Naive thymus-derived CD4-positive, alpha-beta T cell (primary cell): ENCODE measurements at places on chromosomes 4 and X. TPM values are rescaled to one million over a fixed set of nuclear protein-coding genes. Genes with fewer than 3 reads are reported as not detected.

HTR2C gene
- polyA plus RNA-seq = not detected

GRCh38 chrX:73239242-73239641 lies 24.6 kb upstream of the NAP1L2 start:
- no peaks in the 10 kb centered on the region for H3K36me3 ChIP-seq
- H3K27me3 ChIP-seq = no peaks in the 10 kb centered on the region
- DNase-seq = no peak

CSAG1 gene
- polyA plus RNA-seq = not detected

GRCh38 chrX:96978906-96979305 lies 95.2 kb downstream of the RPA4 start:
- H3K36me3 ChIP-seq = no peaks in the 10 kb centered on the region
- H3K27ac ChIP-seq = no peak overlapping the region
- no peak for DNase-seq
- H3K4me3 ChIP-seq = no peak overlapping the region
- no peaks in the 10 kb centered on the region for H3K27me3 ChIP-seq

GRCh38 chr4:71441186-71442169 lies 102.7 kb downstream of the SLC4A4 start:
- H3K27me3 ChIP-seq = no peaks in the 10 kb centered on the region
- no peak for DNase-seq
- no peaks in the 10 kb centered on the region for H3K36me3 ChIP-seq
- no peak overlapping the region for H3K27ac ChIP-seq
- H3K4me3 ChIP-seq = no peak overlapping the region

GRCh38 chr4:149370785-149371420 lies 444.7 kb downstream of the IQCM start:
- no peaks in the 10 kb centered on the region for H3K36me3 ChIP-seq
- H3K4me1 ChIP-seq = no peaks in the 10 kb centered on the region
- DNase-seq = no peak
- no peak overlapping the region for H3K27ac ChIP-seq
- H3K27me3 ChIP-seq = no peaks in the 10 kb centered on the region
- H3K4me3 ChIP-seq = no peak overlapping the region

SHROOM2 gene
- not detected for polyA plus RNA-seq

DNA sequence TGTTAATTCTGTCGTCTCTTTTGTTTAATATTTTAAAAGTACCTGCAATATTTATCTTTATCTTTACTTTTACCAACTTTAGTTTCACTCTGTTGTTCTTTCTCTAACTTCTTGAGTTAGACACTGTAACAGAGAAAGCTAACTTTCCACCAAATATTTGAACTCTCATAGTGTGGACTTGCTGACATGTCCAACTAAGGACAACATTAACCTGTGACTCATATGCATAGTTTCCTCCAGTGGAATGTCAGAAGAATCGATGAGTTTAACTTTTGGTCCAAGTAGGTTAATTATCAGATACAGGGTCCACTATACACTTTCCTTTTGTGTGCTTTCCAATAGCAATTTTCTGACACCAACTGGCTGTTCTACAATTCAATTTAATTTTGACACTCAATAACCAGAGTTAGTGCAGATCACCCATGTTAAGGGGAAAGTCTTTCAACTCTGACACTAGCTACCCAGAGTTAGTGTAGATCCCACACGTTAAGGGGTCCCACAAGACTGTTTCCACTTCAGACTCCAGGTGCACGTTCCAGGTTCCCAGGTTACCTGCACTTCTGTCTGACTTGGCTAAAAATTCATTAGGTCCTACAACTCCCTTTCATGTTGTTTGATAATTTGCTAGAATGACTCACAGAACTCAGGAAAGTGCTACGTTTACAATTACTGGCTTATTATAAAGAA lies 559.0 kb upstream of the AMOT start:
- H3K4me1 ChIP-seq = no peaks in the 10 kb centered on the region
- H3K27ac ChIP-seq = no peak overlapping the region
- DNase-seq = no peak

GYG2 gene
- polyA plus RNA-seq = not detected

C4orf51 gene
- polyA plus RNA-seq = not detected

DNA sequence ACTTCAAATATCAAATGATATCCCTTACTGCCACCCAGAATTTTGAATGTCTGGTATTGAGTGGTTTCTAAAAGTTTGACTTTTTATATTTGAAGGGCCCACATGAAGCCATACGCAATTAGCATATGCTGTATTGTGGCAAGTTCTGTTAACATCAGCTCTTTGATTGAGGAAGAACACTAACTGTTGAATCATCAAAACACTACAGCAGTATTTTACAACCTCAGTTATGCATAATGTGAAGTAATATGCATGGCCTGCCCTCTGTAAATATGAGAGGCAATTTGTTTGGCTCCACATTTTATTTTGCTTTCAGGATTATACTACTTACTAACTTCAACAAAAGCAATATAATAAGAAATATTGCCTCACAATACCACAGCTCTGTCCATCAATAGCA lies 62.2 kb upstream of the DMD start:
- H3K4me3 ChIP-seq = no peak overlapping the region
- no peaks in the 10 kb centered on the region for H3K36me3 ChIP-seq
- no peak for DNase-seq
- no peaks in the 10 kb centered on the region for H3K27me3 ChIP-seq
- H3K4me1 ChIP-seq = no peaks in the 10 kb centered on the region

GRCh38 chr4:40255393-40256281 lies 58.8 kb downstream of the RHOH start:
- DNase-seq = no peak
- no peaks in the 10 kb centered on the region for H3K36me3 ChIP-seq
- H3K27ac ChIP-seq = peak overlapping the region; percentile 58
- peaks cover 22% of the 10 kb centered on the region for H3K4me1 ChIP-seq

BCAP31 gene
- polyA plus RNA-seq = 297 TPM

DNA sequence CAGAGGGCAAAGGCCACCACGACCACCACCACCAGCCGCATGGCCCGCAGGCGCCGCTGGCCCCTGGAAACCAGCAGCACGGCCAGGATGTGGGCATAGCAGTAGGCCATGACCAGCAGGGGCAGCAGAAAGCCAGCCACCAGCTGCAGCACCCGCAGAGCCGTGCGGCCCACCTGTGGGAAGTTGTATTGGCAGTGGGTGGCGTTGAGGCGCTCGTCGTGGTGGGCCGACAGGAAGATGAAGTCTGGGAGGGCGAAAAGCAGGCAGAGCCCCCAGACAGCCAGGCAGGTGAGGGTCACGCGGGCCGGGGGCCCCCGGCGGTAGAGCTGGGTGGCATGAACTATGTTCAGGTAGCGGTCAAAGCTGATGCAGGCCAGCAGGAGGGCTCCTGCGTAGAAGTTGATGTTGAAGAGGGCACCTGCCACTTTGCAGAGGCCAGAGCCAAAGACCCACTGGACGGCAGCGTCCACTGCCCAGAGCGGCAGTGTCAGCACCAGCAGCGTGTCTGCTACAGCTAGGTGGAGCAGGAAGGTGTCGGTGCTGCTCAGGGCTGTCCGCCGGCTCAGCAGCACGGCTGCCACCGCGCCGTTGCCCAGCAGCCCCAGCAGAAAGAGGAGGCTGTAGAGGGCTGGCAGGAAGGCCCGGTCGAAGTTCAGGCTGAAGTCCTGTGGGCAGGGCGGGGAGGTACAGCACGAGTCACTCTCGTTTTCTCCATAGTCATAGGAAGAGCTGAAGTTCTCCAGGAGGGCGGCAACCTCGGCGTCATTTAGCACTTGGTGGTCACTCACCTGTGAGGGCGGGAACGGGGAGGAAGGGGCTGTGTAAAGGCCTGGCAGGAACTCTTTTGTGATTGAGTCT lies 1.4 kb downstream of the CXCR3 start:
- H3K4me1 ChIP-seq = peaks cover 24% of the 10 kb centered on the region
- H3K36me3 ChIP-seq = no peaks in the 10 kb centered on the region

S100G gene
- polyA plus RNA-seq = not detected

- no peaks in the 10 kb centered on the region for H3K36me3 ChIP-seq
- no peak overlapping the region for H3K4me3 ChIP-seq
- H3K27me3 ChIP-seq = no peaks in the 10 kb centered on the region
- DNase-seq = no peak
- H3K4me1 ChIP-seq = no peaks in the 10 kb centered on the region
Measured at GRCh38 chrX:137969191-137969590, 403.3 kb downstream of the ZIC3 start.

MAGEB2 gene
- polyA plus RNA-seq = not detected

DNA sequence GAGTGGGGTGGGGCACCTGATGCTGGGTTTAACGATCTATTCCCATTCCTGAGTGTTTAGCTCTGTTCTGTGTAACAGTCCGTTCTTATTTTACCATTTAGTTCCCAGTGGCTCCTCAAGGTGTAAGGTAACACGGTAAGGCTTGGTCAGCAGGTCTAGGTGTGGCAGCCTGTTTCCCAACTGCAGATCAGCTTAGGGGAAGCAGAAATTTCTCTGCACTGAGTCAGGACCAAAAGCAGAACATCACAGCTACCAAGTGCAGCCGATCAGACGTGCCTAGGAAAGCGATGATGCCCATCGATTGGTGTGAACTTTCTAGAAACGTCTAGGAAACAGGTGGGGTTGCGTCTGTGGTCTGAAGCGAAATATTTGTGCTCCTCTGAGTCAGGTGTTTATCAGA lies 240.1 kb downstream of the STIM2 start:
- no peaks in the 10 kb centered on the region for H3K36me3 ChIP-seq
- no peak overlapping the region for H3K27ac ChIP-seq
- H3K4me3 ChIP-seq = no peak overlapping the region
- no peak for DNase-seq
- no peaks in the 10 kb centered on the region for H3K27me3 ChIP-seq

DNA sequence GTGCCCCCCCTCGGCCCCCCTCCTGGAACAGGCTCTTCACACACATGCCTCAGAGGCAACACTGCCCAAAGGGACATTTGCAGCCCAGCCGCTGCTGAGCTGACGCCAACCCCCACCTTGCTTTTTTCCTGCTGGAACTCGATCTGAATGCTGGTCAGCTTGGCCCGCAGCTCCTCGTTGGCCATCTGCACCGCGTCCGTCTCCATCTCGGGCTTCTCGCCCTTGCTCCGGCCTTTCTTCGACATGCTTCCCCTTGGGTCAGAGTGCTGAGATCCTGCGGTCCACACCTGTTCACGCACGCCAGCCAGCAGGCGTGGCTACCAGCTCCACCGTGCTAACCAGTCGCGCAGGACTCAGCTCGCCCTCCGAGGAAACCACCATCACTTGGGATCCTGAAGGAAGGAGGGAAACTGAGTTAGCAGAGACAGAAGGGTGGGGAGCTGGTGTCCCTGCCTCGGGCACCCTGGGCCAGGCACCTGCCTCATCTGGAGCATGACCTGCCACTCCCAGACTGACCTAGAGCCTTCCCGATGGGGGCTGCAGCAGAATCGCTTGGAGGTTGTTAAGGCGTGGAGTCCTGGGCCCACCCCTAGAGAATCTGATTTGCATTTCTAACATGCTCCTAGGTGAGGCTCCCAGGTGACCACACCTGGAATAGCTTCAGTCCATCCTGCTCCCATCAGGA lies 87.6 kb downstream of the JAKMIP1 start:
- H3K27me3 ChIP-seq = no peaks in the 10 kb centered on the region
- no peaks in the 10 kb centered on the region for H3K36me3 ChIP-seq
- H3K4me1 ChIP-seq = no peaks in the 10 kb centered on the region
- H3K27ac ChIP-seq = no peak overlapping the region

- H3K36me3 ChIP-seq = no peaks in the 10 kb centered on the region
- DNase-seq = peak; percentile 70
- H3K27ac ChIP-seq = peak overlapping the region; percentile 83
- H3K27me3 ChIP-seq = no peaks in the 10 kb centered on the region
- no peaks in the 10 kb centered on the region for H3K4me1 ChIP-seq
Measured at GRCh38 chr4:88823058-88823919, 125.7 kb upstream of the NAP1L5 start.

GPR143 gene
- not detected for polyA plus RNA-seq

GRCh38 chr4:2798399-2799223 lies 5.7 kb downstream of the SH3BP2 start:
- peak overlapping the region; percentile 56 for H3K4me3 ChIP-seq
- DNase-seq = no peak
- no peaks in the 10 kb centered on the region for H3K36me3 ChIP-seq
- H3K4me1 ChIP-seq = peaks cover 38% of the 10 kb centered on the region

- H3K27me3 ChIP-seq = no peaks in the 10 kb centered on the region
- H3K4me3 ChIP-seq = no peak overlapping the region
- H3K36me3 ChIP-seq = no peaks in the 10 kb centered on the region
- peak; percentile 68 for DNase-seq
- H3K27ac ChIP-seq = no peak overlapping the region
- H3K4me1 ChIP-seq = no peaks in the 10 kb centered on the region
Measured at GRCh38 chr4:80365928-80366327, 30.4 kb downstream of the CFAP299 start.

NPNT gene
- polyA plus RNA-seq = not detected

- H3K36me3 ChIP-seq = no peaks in the 10 kb centered on the region
- no peak overlapping the region for H3K4me3 ChIP-seq
- H3K4me1 ChIP-seq = no peaks in the 10 kb centered on the region
- H3K27ac ChIP-seq = no peak overlapping the region
- H3K27me3 ChIP-seq = no peaks in the 10 kb centered on the region
- no peak for DNase-seq
Measured at GRCh38 chr4:31557437-31557836, 837.3 kb downstream of the PCDH7 start.

DNA sequence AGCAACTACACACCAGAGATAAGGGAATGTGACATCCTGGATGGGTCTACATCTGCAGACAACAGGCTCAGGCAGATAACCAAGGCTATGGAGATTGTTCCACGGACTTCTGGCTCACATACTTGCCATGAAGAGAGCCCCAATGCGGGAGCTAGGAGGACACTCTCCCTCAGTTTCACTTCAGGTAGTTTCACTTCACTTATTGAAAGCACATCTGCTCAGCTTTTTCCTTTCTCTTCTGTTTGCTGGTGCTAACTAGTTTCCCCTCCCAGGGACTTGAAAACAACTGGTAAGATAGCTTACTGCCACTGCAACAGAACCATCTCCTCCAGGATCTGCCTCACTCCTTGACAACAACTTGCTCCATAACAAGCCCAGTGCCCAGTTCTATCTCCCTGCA lies 1.4 kb upstream of the CT47C1 start:
- H3K4me1 ChIP-seq = no peaks in the 10 kb centered on the region
- no peaks in the 10 kb centered on the region for H3K27me3 ChIP-seq
- H3K36me3 ChIP-seq = no peaks in the 10 kb centered on the region
- DNase-seq = no peak
- H3K27ac ChIP-seq = no peak overlapping the region
- no peak overlapping the region for H3K4me3 ChIP-seq

- no peak overlapping the region for H3K27ac ChIP-seq
- H3K27me3 ChIP-seq = no peaks in the 10 kb centered on the region
- H3K4me1 ChIP-seq = no peaks in the 10 kb centered on the region
- H3K36me3 ChIP-seq = no peaks in the 10 kb centered on the region
- DNase-seq = no peak
Measured at GRCh38 chr4:140240237-140240636, 86.3 kb upstream of the MAML3 start.

DNA sequence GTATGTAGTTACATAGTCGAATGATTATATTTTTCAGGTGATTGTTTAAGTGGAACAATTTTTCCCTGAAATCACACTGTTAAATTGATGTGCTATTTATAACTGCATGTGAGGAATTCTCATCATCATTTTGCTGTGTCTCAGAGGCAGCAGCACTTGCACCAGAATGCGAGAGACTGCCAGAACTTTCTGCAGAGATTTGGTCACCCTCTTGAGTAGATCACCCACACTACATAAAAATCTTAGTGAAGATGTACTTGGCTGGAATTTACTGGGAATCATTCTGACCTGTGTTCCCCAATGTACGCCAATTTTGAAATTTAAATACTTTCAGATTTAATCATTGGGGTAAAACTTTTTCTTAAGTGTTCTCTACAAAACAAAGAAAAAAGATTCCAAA lies 5.4 kb downstream of the UGT2B4 start:
- H3K27me3 ChIP-seq = no peaks in the 10 kb centered on the region
- no peaks in the 10 kb centered on the region for H3K36me3 ChIP-seq
- no peaks in the 10 kb centered on the region for H3K4me1 ChIP-seq
- no peak overlapping the region for H3K27ac ChIP-seq
- no peak overlapping the region for H3K4me3 ChIP-seq
- no peak for DNase-seq

ZNF275 gene
- 11.1 TPM for polyA plus RNA-seq

SSX4B gene
- polyA plus RNA-seq = not detected
